ENCODE measurements at places on chromosomes 12 and 14.

DNA sequence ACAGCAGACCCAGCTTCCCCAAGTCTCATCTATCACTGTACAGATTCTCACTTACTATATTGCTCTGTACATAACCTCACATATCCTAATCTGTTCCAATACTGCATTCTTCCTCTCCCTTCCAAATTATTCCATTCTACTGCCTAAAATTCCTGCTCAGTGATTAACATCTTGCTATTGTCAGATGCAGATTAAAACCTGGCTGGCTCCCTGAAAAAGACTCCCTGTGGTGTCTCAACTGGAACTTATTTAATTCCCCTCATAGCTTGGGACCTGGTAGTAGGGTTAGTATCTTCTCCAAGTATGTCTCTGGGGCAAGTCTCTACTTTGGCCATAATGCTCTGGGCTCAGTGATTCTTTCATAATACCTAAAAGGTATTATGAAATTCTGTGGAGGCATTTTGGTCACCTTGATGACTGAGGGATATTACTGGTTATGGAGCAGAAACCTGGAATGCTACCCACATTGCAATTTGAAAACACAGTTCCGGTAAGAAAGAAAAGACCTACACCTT, 55.8 kb downstream of the PAWR start:
- DNase-seq, result no peak

GRCh38 chr12:13101821-13102375, 1.6 kb downstream of the GSG1 start:
- no peak for DNase-seq

GRCh38 chr12:19763488-19763887, 324.2 kb downstream of the AEBP2 start:
- no peak for DNase-seq

GRCh38 chr12:122982963-122983788, 2.7 kb downstream of the ARL6IP4 start:
- no peak for DNase-seq

DNA sequence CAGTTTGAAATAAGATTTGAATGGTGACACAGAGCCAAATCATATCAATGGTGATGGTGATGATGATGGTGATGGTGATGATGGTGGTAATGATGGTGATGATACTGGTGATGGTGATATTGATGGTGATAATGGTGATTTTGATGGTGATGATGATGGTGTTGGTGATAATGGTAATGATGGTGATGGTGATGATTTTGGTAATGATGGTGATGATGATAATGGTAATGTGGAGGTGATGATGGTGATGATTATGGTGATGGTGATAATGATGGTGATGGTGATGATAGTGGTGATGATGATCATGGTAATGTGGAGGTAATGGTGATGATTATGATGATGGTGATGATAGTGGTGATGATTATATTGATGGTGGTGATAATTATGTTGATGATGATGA, 311.9 kb upstream of the SFSWAP start:
- no peak for DNase-seq

DNA sequence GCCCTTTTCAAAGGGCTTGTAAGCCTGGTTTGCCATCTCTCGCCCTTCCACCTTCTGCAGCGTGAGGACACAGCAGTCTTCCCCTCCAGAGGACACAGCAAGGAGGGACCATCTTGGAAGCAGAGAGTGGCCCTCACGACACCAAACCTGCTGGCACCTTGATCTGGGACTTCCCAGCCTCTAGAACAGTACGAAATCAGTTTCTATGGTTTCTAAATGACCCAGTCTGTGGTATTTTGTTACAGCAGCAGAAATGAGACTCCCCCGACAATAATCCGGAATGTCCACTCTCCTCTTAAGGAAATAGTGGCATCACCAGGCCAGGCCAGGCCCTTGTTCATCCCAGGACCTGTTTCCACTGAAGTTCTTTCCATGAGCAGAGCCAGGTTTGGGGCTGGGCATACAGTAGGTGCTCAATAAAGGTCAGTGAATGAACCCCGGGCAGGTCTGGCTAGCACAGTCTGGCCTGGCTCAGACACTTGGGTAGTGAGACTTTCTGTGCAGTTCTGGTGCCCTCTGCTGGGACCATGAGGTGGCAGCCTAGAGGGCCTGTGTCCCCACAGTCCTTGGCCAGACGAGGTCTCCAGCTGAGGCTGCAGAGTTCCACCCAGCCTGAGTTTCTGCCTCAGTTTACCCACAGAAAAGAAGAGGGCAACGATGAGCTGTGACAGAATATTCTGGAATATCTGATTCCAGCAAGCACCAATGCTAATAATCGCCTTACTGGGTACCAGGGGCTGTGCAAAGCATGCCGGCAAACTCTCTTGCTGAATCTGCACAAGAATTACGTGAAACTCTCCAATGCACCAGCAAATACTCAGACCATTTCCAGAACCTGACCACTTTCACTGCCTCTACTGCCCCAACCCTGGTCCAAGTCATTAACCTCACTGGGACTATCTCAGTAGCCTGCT, 14.0 kb downstream of the ABCB9 start:
- peak; percentile 66 for DNase-seq

DNA sequence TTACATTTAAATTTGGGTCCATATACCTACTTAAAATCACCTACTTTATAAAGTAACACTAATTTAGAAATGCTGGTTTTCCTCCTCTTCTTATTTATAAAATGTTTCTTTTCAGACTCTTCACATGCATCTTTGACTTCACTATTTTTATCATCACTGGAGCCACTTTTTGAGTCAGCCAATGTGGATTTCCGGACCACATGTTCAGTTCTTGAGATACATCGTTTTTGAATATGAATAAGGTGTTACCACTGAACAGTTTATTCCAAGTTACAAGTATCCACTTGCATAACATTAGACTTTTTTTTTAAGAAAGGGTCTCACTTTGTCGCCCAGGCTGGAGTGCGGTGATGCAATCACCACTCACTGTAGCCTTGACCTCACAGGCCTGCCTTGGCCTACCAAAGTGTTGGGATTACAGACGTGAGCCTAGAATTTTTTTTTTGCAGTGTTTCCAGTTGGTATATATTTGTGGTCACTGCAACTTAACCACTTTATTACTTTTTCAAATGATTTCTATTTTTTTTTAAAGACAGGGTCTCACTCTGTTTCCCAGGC, 5.7 kb downstream of the FNTB start:
- no peak for DNase-seq

- DNase-seq, result no peak
Observed at GRCh38 chr14:22650960-22651521, 6.9 kb upstream of the OR6J1 start.

GRCh38 chr12:24661657-24662096, 287.2 kb downstream of the BCAT1 start:
- DNase-seq, result no peak

DNA sequence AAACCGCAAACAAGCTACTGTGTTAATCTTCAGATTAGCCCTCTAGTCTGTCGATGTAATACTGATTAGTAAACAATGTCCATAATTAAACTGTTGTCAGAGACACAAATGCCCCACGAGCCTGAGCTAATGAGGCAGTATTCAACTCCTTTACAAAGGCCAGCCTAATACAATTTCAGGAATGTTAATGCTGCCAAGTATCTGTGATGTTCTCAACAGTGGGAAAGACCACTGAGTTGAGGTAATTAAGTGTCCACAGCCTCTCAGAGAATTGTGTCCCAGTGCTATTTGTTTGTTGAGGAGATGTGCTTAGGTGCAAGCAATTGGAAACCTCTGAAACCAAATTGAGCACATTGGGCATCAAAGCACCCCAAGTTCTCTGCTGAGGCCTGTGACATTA, 139.4 kb upstream of the CDKN3 start:
- DNase-seq, result no peak

GRCh38 chr12:107115119-107115518, 21.8 kb upstream of the CRY1 start:
- no peak for DNase-seq

- no peak for DNase-seq
Observed at GRCh38 chr12:103832048-103832997, 8.7 kb downstream of the NT5DC3 start.

- DNase-seq, result no peak
Observed at GRCh38 chr12:115223322-115223721, 539.3 kb upstream of the TBX3 start.

DNA sequence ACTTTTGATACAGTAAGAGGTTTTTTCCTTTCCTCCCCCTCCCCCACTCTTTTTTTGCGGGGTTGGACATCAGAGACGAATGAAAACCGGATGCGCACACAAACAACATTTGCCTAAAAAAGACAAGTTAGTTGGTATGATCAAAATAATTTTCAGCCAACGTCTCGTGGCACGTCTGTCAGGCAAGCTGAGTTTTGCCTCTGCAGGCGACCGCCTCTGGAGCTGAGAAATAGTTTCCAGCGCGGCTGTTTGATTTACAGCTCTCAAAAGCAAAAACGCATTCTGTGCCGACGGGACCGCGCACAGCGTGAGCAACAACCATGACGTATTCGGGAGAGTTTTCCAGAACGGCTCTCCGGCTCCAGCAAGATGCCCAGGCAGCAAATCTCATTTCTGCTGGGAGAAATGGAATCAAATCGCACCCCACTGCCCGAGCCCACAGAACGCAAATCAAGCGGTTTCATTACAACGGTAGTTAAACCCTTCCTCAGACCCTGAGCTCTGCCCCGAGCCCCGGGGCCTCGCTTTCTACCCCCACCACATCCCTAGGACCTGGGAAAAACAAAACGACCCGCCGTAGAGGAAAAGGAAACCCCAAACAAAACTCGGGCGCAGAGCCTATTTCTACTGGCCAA, 14.2 kb upstream of the CALM1 start:
- peak; percentile 52 for DNase-seq

DNA sequence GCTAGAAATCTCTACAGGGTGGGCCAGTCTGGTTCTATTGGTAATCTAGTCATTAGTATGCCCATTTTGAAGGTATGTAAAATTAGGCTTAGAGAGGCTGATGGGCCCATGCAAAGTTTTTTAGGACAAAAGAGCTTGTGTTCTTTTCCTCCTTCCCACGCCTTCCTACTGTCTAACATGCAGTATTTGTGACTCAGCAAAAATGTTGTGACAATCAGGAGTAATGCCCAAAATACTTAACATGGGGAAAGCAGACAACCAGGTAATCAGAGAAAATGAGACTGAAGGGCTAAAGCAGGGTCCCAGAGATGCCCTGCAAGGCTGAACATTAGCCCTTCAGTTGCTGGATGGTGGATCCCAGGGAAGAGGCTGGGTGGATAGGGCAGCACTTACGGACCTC, 437.9 kb downstream of the BCL11B start:
- no peak for DNase-seq

- DNase-seq, result no peak
Observed at GRCh38 chr14:51792809-51793208, 67.6 kb upstream of the GNG2 start.

DNA sequence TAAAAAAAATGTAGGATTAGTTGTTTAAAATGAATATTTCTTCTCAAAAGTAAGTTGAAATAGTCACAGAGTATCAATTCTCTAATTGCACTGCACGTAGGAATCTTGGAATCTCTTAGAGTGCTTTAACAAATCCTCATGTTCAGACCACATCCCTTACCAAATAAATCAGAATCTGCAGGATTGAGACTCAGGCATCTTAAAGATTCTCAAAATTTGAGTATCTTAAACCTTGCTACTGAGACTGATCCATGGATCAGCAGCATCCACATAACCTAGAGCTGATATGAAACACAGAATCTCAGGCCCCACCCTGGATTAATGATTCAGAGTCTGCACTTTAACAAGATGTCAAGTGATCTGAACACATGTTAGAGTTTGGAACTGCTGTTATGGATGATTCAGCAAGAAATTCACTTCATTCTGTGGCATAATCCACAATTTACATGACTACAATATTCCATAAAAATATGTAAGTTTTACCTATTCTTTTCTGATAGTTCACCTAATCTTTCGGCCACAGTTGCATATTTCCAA, 58.7 kb downstream of the ADAMTS20 start:
- DNase-seq, result no peak

DNA sequence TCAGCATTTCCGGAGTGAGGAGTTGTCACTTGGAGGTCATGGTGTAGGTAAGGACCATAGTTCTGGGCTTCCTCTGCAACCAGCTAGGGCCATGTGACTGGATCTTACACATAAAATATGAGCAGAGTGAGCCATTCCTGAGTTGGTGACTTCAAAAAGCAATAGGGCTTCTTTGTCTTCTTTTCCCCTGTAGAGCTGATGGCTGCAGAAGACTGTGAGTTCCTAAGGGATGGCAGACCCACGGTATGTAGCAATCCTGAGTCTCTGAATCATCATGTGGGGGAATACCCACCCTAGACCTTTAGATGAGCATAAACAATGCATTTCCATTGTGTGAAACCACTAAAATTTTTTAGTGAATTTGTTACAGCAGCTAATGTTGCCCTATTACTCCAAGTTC, 151.1 kb upstream of the TBX3 start:
- no peak for DNase-seq

- no peak for DNase-seq
Observed at GRCh38 chr12:54159140-54159539, 29.6 kb downstream of the SMUG1 start.

- no peak for DNase-seq
Observed at GRCh38 chr12:9328065-9328464, 119.9 kb upstream of the PZP start.

DNA sequence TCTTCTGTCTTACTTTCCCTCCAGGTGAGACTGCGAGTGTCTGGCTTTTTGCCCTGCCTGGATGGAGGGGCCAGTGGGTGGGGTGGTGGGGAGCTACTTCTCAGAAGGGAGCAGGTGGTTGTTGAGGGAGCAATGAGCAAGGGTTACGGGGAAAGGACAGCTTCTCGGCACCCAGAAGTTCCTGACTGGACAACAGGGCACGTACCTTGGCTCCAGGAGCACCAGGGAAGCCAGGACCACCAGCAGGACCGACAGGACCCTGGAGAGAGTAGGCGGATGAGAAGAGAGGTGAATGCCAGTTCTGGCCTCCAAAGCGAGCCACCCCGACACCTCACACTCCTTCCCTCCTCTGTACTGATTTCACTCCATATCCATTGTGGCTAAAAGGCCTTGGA, 15.3 kb downstream of the COL2A1 start:
- DNase-seq, result no peak

DNA sequence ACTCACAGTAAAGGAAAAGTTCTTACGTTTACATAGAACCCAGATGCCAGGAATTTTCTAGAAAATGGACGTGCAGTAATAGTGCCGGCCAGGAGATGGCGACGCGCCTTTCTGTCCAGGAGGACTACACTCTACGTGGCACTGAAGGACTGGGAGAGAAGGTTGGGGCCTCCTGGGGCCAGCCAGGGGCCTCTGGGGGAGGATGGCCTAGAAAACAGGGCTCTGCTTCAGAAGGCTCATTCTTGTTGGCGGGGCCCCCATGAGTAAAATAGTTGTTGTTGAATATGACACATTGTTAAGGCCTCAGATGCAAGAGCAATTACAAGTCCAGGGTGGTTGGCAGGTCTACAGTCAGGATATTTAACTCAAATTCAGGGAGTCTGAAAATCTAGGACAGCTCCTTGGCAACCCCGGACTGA, 120.1 kb upstream of the MAX start:
- peak; percentile 38 for DNase-seq

All from activated CD4-positive, alpha-beta T cell treated with anti-CD3 and anti-CD28 coated beads for 24 hours (primary cell).